ENCODE measurements at places on chromosomes 5 and 9. TPM values are rescaled to one million over a fixed set of nuclear protein-coding genes. Genes with fewer than 3 reads are reported as not detected.
A peak's percentile ranks its signal among the peaks of the same experiment; 100 is the strongest.

DNA sequence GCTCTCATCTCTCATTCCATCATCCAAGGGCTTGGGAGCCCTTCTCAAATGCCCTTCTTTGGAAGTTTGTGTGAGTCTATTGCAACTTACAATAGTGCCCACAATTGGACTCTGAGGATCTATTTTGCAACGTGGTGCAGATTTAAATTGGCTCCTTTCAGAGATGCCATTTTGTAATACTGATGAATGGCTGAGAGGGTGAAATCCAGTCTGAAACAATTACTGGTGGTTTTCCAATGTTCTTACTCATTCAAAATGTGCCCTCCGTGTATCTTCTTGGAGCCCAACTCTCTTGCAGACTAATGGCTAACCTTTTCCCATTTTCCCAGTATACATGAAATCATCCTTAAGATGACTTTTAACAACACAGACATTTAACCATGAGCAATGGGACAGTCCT, 6.1 kb downstream of the ZNF462 start:
- no peak for DNase-seq

CYSRT1 gene
- not detected for total RNA-seq

- no peak for DNase-seq
Measured at GRCh38 chr5:55594671-55595070, 59.9 kb upstream of the PLPP1 start.

TRIM32 gene
- total RNA-seq = 30.3 TPM

DNA sequence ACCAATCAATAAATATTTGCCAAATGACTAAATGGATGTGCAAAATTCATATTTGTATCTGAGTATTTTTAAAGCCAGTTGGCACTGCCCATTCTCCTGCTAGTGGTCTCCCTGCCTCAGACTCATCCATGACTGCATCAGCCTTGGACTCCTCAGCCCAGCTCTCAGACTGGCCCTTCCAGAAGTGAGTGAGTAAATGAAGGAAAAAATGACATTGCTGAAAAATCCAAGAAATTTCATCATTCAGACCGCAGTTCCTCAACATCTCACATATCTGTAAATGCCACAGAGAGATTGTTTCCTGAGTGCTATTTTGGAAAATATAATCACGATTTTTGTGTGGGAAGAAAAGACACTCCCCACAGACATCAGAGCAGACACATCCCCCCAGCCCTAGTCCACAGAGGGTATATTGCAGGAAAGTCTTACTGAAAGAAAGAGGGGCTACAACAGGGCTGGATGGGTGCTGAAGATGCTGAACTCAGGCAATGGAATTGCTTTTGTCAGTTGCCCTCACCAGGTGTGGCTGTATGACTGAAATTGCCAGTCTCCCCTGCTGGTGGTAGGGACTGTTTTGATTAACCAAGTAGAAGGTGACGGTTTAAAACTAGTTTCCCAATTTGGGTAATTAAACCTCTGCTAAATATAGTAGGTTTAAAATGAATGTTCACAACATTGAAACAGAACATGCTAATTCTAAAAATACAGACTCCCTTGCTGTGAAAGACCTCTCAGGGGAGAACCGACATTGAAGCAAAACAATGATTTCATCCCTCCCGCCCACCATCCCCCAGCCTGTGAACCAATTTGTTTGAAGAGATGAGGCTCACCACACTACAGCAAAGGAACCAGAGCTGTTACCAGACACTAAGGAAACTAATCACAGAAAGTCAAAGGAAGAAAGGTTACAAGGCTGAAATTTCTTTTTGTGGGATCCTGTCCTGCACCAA, 158.8 kb downstream of the DEPDC1B start:
- peak; percentile 53 for DNase-seq

NUTM2F gene
- total RNA-seq = not detected

CSF1R gene
- total RNA-seq = 0.36 TPM

DBH gene
- not detected for total RNA-seq

GRCh38 chr5:106601620-106602019, 1069.1 kb downstream of the EFNA5 start:
- no peak for DNase-seq

DNA sequence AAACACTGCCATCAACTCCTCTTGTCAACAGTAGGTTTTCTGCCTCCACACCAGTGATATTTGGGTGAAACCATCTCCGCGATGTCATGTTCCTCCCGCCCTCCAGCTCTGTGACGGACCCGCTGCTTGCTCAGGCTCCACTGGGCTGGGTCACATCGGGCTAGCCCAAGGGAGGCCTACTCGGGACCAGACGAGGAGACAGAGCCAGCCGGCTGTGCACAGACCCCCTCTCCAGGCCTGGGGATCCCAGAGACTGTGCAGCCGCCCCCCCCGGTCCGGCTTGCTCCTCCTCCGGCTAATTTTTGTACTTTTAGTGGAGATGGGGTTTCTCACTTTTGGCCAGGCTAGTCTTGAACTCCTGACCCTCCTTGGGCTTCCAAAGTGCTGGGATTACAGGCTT, 202.4 kb upstream of the PRDM9 start:
- no peak for DNase-seq

LOX gene
- 277 TPM for total RNA-seq

- DNase-seq = no peak
Measured at GRCh38 chr9:78239506-78239905, 3.6 kb downstream of the CEP78 start.

DNA sequence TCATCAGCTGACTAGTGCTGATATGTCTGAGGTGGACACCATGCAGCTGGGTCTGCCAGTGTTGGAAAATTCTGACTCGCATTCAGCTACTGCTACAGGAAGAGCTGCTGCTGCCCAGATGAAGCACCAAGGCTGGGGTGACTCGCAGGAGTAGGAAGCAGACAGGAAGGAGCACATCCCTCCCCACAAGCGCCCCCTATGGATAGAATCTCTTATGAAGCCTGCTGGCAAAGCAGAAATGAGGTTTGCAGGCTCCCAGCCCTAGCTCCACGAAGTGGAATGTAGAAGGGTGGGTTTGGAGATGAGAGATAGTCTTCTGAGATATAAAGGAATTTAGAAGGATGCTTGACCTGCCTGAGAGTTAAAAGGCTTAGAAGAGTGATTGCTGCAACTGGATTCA, 443.0 kb downstream of the ACTL7B start:
- peak; percentile 11 for DNase-seq

DNA sequence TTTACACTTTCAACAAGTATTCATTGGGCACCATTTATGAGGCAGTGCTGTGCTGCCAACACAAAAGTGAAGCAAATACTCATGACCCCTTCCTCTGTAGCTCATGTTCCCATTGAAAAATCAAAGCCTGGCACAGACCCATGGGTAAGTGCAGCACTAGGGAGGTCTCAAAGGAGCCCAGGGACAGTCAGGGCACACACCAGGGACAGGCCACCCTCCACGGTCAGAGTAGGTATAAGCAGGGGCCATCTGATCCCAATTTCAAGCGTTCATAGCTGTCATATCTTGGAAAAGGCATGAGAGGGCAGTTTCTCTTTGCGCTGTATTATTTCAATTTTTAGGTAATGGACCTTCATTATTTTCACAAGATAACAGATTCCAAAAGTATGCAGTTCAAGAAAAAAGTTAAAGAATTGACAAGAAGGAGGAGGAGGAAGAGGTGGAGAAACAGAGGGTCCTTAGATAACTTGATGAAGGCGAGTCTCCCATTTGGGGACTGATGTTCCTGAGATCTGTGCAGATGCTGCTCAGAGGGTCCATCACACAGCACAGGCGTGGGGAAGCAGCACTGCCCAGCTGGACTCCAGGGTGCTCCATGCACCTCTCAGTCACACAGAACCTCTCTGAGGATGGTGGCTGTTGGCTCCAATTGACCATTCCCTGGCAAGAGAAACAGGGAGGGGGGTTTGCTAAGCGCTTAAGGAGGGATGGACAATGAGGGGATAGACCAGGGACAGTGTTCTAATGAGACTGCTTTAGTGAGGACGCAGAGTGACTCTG, 7.5 kb downstream of the CTSL start:
- no peak for DNase-seq

DNA sequence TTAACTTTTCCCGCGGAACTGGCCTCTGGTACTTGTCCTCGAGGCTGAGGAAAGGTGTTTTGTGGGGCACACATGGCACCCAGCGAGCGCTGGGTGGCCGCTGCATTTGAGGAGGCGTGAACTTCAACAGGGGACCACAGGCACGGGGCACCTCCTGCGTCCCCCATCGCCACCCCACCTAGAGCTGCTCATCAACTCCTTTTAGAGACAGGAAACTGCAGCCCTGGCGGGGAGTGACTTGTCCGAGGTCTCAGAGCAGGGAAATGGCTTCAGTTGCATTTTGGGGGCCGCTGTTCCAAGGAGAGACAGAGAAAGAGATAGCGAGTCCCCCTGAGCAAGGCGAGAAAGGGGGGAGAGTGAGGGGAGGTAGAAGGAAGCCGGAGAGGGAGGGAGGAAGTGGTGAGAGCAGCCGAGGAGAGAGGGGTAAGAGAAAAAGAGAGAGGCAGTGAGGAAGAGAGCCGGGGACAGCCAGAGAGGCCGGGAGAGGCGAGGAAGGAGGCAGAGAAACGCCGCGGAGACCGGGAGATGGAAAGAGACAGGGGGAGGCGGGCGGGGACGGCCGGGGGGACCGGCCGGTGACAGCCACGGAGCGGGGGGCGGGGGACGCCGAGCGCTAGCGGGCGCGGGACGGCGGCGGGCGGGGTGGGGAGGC, 12.5 kb upstream of the LHX2 start:
- DNase-seq = no peak

GRCh38 chr5:159908591-159908940, 7.7 kb upstream of the ADRA1B start:
- DNase-seq = no peak

DNA sequence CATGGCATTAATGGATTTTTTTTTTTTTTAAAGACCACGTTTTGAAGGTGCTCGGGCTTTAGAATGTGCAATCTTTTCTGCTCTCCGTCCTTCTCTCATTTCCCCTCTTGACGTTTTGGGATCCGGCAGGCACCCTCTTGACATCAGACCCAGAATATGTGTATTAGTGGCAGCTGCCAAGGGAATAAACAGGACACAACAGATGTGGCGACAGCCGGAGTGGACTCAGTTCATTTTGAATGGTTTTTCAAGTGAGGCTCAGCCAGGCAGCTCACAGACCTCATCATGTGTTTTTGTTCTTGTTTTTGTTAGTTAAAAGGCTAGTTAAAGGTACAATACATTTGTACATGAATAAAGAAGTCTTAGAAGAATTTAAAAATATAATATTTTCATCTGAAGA, 365.0 kb upstream of the SEMA6A start:
- no peak for DNase-seq

CXCL14 gene
- total RNA-seq = under 0.01 TPM

DNA sequence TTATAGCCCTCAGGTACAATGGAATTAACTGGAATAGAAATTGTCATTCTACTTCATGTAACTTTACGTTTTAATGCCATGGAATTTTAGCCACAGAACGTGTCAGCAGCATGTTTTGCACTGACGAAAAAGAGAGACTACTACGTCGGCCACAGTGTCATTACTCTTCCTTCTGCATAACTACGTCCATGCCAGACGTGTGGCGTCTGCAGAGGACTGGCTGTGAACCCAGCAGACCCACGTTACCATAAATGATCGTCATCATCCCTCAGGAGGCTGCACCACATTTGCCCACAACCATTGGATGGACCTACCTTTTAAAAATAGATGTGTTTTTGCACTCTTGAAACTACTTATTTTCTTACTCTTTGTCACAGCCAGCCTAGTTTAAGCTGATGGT, 63.8 kb upstream of the ATG10 start:
- DNase-seq = no peak

STPG3 gene
- total RNA-seq = not detected

DNA sequence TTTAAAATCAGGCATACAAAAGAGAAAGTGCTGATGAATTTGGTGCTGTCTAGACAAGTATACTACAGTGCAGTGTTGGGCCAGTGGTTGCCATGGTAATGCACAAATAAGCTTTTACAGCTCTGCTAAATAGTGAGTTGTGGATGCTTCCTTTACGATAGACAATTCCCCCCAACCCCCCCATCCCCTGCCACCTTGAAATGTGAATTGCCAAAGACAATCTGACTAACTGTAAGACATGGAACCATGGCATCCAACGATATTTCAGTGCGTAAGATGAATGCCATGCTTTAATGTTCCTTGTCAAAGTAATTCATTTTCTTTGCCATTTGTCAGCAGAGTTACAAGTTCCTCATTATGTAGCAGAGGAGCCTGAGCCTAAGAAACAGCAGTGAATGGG, 91.5 kb upstream of the NREP start:
- DNase-seq = peak; percentile 24

Measured in IMR-90 (cell line).